ENCODE measurements at places on chromosomes 5 and 9.

- DNase-seq = no peak
Measured at GRCh38 chr5:168736281-168736831, 157.2 kb upstream of the PANK3 start.

DNA sequence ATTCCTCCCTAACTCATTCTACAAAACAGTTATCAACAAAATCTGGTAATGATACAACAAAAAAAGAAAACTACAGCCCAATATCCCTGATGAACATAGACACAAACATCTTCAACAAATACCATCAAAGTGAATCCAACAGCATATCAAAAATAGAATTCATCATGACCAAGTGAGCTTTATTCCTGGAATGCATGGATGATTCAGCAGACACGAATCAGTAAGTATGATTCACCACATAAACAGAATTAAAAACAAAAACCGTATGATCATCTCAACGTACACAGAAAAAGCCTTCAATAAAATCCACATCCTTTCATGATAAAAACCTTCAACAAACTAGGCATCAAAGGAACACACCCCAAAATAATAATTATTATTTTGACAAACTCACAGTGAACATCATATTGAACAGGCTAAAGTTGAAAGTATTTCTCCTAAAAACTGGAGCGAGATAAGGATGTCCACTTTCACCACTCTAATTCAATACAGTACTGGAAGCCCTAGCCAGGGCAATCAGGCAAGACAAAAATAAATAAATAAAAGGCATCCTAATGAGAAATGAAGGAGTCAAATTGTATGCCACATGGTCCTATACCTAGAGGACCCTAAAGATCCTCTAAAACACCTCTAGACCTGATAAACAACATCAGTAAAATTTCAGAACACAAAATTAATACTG, 305.1 kb upstream of the RGMB start:
- DNase-seq = no peak

GRCh38 chr9:34809504-34810186, 99.7 kb upstream of the CCL21 start:
- DNase-seq = no peak

- no peak for DNase-seq
Measured at GRCh38 chr5:107607671-107608345, 62.9 kb downstream of the EFNA5 start.

- DNase-seq = no peak
Measured at GRCh38 chr9:134293611-134294152, 32.6 kb upstream of the RXRA start.

- DNase-seq = peak; percentile 91
Measured at GRCh38 chr9:4596165-4596922, 65.8 kb upstream of the PLPP6 start.

DNA sequence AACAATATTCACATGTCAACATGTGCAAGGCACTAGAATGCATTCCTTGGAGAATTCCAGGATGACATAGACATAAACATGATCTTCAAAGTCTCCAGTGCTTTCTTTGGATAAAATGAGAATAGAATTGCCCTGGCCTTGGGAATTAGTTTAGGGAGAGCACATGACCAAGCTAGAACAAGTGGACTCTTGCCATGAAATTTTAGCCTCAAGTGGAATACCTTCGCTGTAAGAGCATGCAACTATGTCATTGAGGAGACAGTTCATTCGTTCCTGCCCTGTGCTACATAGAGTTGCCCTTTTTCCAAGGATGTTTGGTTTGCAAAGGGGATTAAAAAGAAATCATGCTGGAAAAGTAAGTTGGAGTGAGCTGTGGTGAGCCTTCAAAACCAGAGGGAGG, 42.7 kb downstream of the ZFAND5 start:
- DNase-seq = no peak

GRCh38 chr5:180069589-180070247, 1.8 kb downstream of the RNF130 start:
- no peak for DNase-seq

DNA sequence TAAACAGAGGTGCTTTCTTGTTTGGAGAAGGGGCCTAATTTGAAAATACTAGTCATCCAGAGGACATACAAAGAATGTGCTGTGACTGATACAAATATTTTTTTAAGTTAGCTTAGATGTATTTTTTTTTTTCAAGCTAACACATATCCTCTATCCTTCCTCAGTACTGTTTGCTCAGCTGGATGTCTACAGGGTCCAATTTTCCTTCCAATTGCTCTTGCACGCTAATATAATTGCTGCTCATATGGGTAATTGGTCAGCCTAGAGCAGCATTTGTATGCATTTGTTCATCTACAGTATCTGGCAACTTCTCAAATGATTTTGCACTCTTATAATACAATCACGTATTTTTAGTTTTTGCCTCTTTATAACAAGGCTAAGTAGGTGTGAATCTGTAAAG, 84.7 kb downstream of the ZDHHC21 start:
- no peak for DNase-seq

All from Jurkat, Clone E6-1 (cell line).